ENCODE measurements at places on chromosomes 3 and 15. TPM values are rescaled to one million over a fixed set of nuclear protein-coding genes. Genes with fewer than 3 reads are reported as not detected.
A peak's percentile ranks its signal among the peaks of the same experiment; 100 is the strongest.

Gene TEX55
- total RNA-seq, result not detected

Gene CCR3
- total RNA-seq, result not detected

Gene LMAN1L
- not detected for total RNA-seq

Gene RBP2
- total RNA-seq, result 1.3 TPM

Gene FBXL22
- total RNA-seq, result 1.1 TPM

Gene CLDN18
- 247 TPM for total RNA-seq

Gene ACKR2
- 2.2 TPM for total RNA-seq

Gene SAXO2
- total RNA-seq, result 24.1 TPM

Gene AGTR1
- total RNA-seq, result 5.1 TPM

Gene C2CD4A
- not detected for total RNA-seq

DNA sequence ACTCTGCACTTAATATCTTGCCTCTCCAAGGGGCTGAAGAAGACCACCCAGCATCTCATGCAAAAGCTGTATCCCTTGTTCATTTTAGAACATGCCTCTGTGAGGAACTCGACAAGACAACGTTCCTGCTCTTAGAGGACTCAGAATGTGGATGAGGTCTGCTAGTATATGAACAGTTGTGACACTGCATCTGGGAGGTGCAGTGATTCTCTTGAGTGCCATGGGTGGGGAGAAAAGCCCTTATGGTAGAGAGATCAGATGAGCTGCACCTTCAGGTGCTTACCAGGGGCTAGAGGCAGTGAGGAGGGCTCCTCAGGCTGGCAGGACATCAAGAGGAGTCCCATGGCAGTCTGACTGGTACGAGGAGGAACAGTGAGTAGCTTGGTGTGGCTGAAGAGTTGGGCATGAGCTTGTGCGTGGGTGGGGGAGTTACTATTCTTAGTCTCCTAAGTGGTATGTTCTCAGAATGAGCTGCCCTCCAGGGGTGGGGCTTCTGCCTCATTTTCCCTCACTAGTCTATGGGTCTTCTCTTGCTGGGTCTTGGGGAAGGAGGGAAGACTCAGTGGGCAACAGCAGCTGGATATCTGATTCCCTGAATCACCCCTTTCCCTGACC lies 56.7 kb upstream of the ATP2B2 start:
- H3K27me3 ChIP-seq, result no peaks in the 10 kb centered on the region
- H3K4me1 ChIP-seq, result no peaks in the 10 kb centered on the region
- H3K4me3 ChIP-seq, result no peak overlapping the region
- H3K36me3 ChIP-seq, result no peaks in the 10 kb centered on the region
- H3K27ac ChIP-seq, result no peak overlapping the region

- no peaks in the 10 kb centered on the region for H3K36me3 ChIP-seq
- DNase-seq, result no peak
- H3K4me3 ChIP-seq, result no peak overlapping the region
- no peak overlapping the region for H3K27ac ChIP-seq
- H3K4me1 ChIP-seq, result no peaks in the 10 kb centered on the region
- H3K27me3 ChIP-seq, result no peaks in the 10 kb centered on the region
Observed at GRCh38 chr3:127149621-127150310, 43.2 kb upstream of the PRR23E start.

DNA sequence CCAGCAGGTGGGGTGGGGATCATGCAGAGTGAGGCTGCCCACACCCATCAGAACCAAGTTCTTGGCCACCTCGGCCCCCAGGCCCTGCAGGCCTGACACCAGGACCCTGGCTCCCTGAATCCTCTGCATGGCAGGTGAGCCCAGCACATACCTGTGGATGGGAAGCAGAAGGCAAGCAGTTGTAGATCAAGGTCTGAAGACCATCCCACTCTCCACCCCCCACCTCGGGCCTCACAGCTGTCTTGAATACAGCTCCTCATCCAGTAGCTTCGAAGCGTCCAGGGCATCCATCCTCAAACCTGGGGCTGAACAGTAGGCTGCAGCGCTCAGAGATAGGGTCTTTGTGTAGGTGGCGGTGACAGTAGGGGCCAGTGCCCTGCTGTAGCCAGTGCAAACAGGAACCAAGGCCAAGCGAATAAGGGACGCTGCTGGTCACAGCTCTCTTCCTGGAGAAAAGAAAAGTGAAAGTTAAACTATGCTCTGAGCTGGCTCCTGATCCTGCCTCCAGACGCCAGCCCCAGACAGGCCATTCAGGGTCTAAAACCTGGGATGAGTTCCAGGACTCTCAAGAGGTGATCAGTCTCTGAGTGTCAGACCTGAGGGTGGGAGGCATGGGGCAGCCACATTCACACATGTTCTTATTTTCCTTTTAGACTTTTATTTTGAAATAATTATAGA lies at the start of gene UBA7:
TSS of gene UBA7 (minus strand) at position 457 of the 678 bp plus-strand sequence. CDS start at position 291, 166 bp downstream.
- H3K27ac ChIP-seq, result peak within 1 kb of the TSS; percentile 89
- peaks cover 36% of the 10 kb centered on the region for H3K4me1 ChIP-seq
- peaks cover 37% of the 10 kb centered on the region for H3K36me3 ChIP-seq
- DNase-seq, result peak; percentile 81
- H3K27me3 ChIP-seq, result no peaks in the 10 kb centered on the region

GRCh38 chr3:126721246-126721645 lies 17.2 kb downstream of the CHCHD6 start:
- DNase-seq, result no peak
- H3K27ac ChIP-seq, result no peak overlapping the region
- H3K4me1 ChIP-seq, result no peaks in the 10 kb centered on the region

GRCh38 chr3:9792405-9793160 lies at the start of the genes ARPC4 and TADA3:
Gene ARPC4, plus strand, starts transcription at chr3:9793082. Its CDS starts 40 bp downstream, at chr3:9793122.
Gene TADA3, minus strand, starts transcription at chr3:9792473. Its CDS starts 1,007 bp downstream, at chr3:9791466.
- peaks cover 46% of the 10 kb centered on the region for H3K4me1 ChIP-seq
- H3K4me3 ChIP-seq, result peak within 1 kb of the TSS; percentile 66
- peak within 1 kb of the TSS; percentile 99 for H3K27ac ChIP-seq
- peak; percentile 95 for DNase-seq
- peaks cover 6% of the 10 kb centered on the region for H3K36me3 ChIP-seq

DNA sequence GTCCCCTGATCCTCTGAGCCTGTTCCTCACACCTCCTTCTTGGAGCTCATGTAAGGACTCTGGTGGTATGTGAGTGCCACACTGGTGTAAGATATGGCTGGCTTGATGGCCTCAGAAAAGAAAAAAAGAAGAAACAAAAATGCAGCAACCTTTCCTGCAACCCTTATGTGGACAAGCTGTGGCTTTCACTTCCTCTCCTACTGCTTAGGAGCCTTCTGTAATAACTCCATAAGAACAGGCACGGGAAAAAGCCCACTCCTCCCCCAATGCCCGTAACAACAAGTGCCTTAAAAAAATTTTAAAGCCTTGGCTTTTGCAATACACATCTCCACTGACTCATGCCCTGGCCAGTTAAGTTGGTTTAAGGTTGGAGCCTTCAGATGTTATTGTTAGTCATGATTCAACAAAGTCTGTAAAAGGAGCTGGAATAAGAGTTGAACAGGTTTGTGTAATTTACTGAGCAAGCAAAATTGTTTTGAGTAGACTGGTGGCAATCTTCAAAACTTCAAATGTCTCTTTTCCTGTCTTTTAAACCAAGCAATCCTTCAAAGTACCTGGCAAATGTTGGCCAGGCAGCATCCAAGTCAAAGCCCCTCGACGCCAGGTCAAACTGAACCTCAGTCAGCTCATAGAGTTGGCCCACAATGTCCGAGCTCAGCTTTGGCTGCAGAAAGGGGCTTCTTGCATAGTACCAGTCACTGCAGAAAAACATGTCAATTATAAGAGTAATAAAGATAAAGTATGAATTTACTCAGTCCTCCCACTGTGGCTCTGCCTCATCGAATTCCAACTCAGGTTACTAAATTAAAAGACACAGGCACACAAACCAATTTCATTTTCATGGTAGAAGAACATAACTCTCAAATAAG lies 22.9 kb downstream of the FYCO1 start:
- H3K36me3 ChIP-seq, result peaks cover 13% of the 10 kb centered on the region
- no peaks in the 10 kb centered on the region for H3K27me3 ChIP-seq
- peak overlapping the region; percentile 50 for H3K27ac ChIP-seq
- H3K4me1 ChIP-seq, result peaks cover 10% of the 10 kb centered on the region

GRCh38 chr3:104101736-104102135 lies 1265.0 kb upstream of the ALCAM start:
- DNase-seq, result no peak
- H3K4me3 ChIP-seq, result no peak overlapping the region
- H3K27me3 ChIP-seq, result no peaks in the 10 kb centered on the region
- H3K27ac ChIP-seq, result no peak overlapping the region
- no peaks in the 10 kb centered on the region for H3K4me1 ChIP-seq

GRCh38 chr15:66145726-66146182 lies 107.8 kb downstream of the MEGF11 start:
- no peak for DNase-seq
- H3K4me3 ChIP-seq, result no peak overlapping the region
- H3K36me3 ChIP-seq, result no peaks in the 10 kb centered on the region
- no peaks in the 10 kb centered on the region for H3K27me3 ChIP-seq
- H3K4me1 ChIP-seq, result no peaks in the 10 kb centered on the region

DNA sequence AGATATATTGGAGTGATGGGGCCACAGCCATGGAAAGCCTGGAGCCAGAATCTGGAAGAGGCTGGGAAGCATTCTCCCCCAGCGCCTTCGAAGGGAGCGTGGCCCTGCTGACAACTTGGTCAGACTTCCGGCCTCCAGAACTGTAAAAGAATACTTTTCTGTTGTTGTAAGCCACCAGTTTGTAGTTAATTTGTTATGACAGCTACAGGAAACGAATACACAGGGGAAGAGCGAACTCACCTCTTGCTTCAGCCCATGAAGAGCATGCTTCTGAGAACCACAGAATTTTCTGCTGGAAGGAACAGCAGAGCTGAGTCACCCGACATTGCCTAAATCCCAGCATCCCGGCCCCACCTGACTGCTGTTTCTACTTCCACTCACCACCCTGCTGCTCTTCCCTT lies 501.7 kb downstream of the SHQ1 start:
- DNase-seq, result peak; percentile 51
- no peaks in the 10 kb centered on the region for H3K27me3 ChIP-seq
- peak overlapping the region; percentile 67 for H3K27ac ChIP-seq
- no peaks in the 10 kb centered on the region for H3K36me3 ChIP-seq

DNA sequence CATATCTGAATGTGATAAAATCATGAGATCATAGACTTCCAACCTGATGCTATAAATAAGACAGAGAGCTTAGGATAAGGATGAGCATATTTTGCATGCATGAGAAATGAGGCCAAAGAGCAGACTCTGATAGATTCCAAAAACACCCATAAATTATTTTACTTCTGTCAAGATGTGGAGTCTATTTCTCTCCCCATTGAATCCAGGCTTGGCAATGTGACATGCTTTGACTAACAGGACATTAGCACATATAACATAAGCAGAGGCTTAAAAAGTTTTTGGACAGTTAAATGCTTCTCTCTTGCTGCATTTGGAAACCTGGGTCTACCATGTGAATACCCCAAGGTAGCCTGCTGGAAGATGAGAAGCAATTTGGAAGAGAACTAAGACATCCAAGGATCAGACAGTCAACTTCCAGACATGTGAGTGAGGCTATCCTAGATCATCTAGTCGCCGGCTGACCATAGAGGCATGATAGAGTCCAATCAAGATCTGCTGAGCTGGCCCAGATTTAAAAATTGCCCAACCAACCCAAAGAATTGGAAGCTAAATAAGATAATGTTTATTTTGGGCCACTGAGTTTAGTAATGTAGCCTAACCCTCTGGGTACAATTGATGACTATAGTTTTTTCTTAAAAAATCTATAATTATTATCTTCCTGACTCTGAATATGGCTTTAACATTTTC lies 30.3 kb downstream of the MYLK start:
- no peaks in the 10 kb centered on the region for H3K4me1 ChIP-seq
- no peak for DNase-seq
- no peaks in the 10 kb centered on the region for H3K27me3 ChIP-seq
- no peak overlapping the region for H3K27ac ChIP-seq
- H3K36me3 ChIP-seq, result no peaks in the 10 kb centered on the region
- no peak overlapping the region for H3K4me3 ChIP-seq

- no peaks in the 10 kb centered on the region for H3K4me1 ChIP-seq
- no peak overlapping the region for H3K27ac ChIP-seq
- H3K36me3 ChIP-seq, result peaks cover 25% of the 10 kb centered on the region
- no peak overlapping the region for H3K4me3 ChIP-seq
- no peaks in the 10 kb centered on the region for H3K27me3 ChIP-seq
Observed at GRCh38 chr3:39065197-39065596, 13.4 kb downstream of the WDR48 start.

DNA sequence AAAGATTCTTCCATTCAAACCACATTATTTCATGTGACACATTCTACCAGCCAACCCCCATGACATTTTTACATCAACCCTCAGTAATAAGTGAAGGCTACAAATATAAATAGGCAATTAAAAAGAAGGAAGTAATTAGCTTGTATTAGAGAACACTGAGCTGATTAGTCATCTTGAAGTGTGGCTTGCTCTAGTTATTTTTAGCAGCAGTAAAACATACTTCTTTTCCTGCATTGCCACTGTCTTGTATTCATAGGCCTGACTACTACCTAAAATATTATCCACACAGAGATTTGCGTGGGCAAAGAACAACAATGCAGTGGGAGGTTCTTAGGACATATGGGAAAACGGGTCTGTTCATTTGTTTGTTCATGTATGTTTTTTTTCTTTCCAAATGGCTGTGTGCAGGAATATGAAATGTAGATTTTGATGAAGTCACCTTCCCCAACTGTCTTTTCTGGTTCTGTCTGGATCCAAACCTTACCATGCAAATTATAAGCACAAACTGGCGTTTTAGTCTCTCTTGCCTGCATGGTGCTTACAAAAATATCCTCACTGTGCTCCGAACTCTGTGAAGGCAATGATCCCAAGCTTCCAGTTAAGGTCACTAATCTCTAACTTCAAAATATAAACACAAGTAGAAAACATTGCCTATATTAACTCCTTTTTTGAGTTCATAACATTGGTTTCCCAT lies 31.5 kb upstream of the TM4SF4 start:
- no peak overlapping the region for H3K27ac ChIP-seq
- no peaks in the 10 kb centered on the region for H3K36me3 ChIP-seq
- no peak for DNase-seq
- H3K4me3 ChIP-seq, result no peak overlapping the region
- H3K27me3 ChIP-seq, result no peaks in the 10 kb centered on the region
- peaks cover 11% of the 10 kb centered on the region for H3K4me1 ChIP-seq

GRCh38 chr3:11410564-11410963 lies 138.4 kb downstream of the ATG7 start:
- H3K36me3 ChIP-seq, result no peaks in the 10 kb centered on the region
- DNase-seq, result no peak
- no peak overlapping the region for H3K4me3 ChIP-seq
- no peaks in the 10 kb centered on the region for H3K4me1 ChIP-seq
- H3K27ac ChIP-seq, result no peak overlapping the region

DNA sequence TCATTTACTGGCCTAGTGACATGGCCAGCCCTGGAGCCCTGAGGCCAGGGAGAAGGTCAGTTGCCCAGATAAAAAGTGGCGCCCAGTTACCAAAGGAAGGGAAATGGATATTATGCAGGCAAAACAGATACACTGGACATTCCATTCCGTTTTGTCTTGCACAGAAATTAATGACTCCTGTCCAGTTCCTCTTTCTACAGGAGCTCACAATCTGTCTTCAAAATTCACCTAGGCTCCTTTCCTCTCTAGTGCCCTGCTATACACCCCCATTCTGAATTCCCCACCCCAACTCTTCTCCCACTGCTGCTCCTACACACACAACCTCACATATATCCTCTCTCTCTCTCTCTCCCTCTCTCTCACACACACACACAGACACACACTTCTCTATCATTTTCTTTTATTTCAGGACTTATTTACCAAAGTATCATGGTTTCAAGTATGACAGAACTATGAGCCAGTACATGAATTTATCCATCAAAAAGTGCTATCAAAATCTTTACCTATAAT lies 229.0 kb downstream of the MAGI1 start:
- no peak overlapping the region for H3K4me3 ChIP-seq
- no peak for DNase-seq
- no peaks in the 10 kb centered on the region for H3K27me3 ChIP-seq
- no peak overlapping the region for H3K27ac ChIP-seq
- H3K36me3 ChIP-seq, result no peaks in the 10 kb centered on the region
